ENCODE measurements at places on chromosomes 2 and 18. TPM values are rescaled to one million over a fixed set of nuclear protein-coding genes. Genes with fewer than 3 reads are reported as not detected.

Gene TMEM87B
- total RNA-seq: 21.3 TPM

Gene CIB4
- not detected for total RNA-seq

Gene STPG4
- total RNA-seq: not detected

Gene FRZB
- 66.1 TPM for total RNA-seq

Gene ABHD3
- 11.8 TPM for total RNA-seq

Gene SCLY
- 17.4 TPM for total RNA-seq

Gene OTOS
- total RNA-seq: not detected

Gene CD8A
- 0.27 TPM for total RNA-seq
